ENCODE measurements at places on chromosomes 4 and X.

GRCh38 chr4:178917756-178918155, 1475.5 kb upstream of the AGA start:
- no peak for DNase-seq

DNA sequence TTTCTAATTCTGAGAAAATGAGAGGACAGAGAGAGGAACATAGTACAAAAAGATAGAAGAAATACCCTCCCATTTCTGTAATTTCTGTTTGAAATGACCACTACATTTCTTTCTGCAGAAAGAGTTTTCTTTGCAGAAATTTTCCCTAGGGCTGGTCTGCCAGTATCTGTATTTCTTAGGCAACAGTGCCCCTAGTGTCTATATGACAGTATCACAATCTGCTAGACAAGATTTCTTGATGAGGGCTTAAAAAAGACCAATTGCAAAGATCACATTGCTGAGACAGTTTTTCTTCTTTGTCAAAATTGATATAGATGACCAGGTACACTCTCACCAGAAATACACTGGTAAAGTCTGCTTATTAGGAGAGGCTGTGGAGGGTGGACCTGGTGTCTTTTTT, 81.0 kb upstream of the ZDHHC15 start:
- peak; percentile 19 for DNase-seq

DNA sequence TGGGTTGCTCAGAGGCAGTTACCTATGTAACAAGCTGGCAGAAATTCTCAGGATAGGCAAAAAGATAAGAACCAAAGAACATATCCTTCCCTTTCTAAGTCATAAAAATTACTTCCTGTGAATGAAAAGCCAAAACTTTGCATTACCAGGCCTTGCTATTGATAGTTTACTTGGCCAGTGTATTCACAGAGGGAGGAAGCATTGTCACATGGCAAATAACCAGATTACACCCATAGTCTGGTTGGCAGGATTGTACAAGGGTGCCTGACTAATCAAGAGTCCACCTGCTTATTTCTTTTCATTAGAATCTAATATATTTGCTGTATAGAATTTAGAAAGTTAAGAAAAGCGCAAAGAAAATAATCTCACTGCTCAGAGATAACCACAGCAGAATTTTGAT, 14.1 kb downstream of the XIAP start:
- DNase-seq: no peak

DNA sequence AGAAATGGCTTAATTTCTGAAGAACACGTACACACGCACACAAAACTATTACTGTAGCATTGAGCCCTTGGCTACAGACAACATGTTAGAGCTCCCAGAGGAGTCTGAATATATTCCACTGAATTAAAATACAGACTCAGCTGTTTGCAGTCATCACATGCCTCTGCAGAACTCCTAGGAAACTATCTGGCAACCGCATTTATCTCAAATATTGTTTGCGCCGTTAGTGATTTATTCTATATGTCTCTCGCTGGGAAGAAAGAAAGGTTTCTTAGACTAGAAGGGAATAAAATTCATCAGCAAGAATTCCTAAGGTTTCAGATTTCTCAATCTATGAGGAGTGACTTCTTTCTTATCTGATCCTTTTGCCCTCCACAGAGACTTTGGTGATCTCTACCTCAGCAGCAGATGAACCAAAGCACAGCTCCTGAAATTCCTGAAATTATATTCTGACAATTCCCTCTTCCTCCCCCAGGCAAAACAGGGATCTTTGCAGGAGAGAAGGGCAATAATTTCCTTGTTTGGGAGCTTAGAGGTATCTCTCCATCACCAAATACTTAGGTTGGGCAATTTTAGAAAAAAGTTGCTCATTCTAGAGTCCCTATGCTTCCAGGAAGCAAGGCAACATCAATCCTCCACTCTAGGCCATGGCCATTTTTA, 199.2 kb downstream of the APBB2 start:
- DNase-seq: peak; percentile 19

DNA sequence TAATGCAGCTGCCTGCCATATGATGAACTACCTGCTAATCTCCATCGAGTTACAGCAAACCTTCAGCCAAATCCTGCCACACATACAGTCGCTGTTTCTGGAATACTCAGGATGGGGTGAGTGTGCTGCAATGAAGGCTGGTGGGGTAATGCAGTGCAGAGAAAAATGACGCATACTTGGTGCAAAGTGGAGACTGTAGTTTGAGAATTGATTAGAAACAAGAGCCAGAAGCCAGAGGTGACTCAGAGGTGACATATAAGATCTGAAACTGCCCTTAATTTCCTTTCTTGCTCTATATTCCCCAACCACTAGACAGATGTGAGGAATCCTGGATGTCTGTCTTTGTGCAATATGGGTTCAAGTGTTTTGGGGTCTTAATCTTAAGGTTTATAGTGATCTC, 22.0 kb downstream of the C4orf54 start:
- DNase-seq: no peak

- no peak for DNase-seq
Observed at GRCh38 chrX:93322110-93322509, 351.3 kb downstream of the NAP1L3 start.

DNA sequence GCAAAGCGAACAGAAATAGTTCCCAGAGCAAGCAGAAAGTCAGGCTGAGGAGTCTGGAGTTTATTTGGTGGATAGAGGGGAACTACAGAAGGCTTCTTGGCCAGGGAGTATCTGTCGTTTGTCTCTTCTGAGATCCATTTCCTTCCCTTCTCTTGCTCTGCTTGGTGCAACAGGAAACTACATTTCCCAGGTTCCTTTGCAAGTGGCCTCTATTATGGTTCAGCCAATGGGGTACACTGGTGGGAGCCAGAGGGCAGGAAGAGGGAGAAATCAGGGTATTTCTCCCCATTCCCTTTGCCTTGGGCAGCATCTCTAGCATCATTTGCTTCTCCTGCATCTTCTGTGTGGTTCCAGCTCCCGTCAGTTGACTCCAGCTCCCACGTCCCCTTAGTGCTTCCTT, 142.1 kb downstream of the BCOR start:
- DNase-seq: no peak

DNA sequence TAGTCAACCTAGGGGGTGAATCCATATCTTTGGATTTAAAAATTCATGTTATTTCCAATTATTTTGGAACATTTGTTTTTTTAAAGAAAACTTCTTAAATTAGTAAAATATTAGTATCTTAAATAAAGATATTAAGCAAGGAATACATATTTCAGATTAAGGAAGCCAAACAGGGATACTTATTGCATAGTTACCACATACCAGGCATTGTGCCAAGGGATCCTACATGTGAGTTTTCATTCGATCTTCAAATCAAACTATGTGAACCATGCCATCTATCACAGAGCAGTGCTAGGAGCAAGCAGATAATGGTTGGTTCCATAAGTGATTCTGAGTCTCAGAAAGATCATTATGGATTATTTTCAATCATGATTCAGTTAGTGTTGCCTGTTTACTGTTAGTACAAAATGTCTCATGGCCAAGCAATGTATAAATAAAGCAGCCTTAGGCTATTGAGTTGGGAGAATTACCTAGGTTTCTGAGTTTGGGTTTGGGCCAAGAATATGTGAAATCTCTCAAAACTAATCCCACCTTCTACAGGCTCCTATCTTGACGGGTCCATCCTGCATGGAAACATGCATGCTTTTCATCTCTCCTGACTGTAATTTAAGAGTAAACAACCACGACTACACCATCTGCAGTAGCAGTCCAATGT, 176.7 kb downstream of the NPFFR2 start:
- no peak for DNase-seq

- no peak for DNase-seq
Observed at GRCh38 chr4:19631814-19632213, 619.9 kb upstream of the SLIT2 start.

- peak; percentile 57 for DNase-seq
Observed at GRCh38 chrX:11100281-11101035, 10.7 kb upstream of the HCCS start.

DNA sequence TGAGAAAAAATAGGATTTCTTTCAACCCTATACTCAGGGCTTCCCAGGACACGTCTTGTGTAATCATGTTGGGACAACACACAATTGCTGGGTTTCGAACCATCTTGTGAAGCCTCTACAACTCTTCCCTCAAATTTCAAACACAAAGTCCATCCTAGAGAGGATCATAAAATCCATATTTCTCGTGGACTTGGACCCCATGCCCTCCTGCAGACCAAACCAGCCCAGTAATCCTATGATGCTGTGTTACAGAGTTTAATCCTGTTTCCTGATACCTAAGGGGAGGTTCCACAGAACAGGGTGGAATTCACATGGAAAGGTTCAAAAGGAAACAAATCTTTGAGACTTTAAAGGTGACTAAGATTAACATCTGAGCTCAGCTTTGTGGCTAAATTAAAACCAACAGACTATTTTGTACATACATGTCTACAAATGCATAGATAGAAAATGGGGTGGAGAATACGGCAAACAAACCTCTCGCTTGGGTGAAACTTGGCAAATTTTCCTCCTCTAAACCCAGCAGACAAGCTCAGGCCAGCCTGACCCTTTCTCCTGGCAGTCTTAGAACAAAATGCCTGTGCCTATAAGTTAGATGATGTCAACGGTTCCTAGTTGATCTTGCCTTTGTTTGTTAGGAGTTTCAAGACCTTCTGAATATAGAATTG, 38.1 kb downstream of the EGFL6 start:
- DNase-seq: no peak

DNA sequence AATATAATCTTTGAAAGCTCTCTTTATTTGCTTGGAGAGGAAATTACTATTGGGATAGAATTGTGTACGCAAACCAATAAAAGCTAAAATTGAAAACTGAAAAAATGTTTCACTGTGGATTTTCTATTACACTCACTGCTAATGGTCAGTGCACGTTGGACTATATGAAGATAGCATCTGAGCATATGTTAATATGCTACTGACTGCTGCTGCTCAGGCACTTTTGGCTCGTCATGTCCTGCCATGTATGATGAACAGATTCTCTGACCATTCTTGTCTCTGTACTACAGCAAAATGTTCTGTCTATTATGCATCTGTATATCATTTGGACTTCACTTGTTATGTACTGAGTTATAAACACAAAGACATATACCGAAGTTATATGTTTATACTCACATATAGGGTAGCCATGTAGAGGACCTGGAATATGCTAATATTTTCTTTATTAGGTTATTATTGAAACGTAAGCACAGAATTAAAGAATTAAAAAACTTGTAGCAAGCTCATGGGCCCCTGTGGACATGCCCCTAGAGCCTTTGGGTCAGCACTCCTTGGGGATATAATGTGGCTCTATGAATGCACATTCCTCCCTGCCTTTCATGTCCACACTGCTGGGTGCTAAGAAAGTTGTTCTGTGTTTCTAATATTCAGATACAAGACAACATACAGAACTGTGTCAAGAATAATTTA, 120.8 kb downstream of the ANK2 start:
- DNase-seq: no peak

GRCh38 chrX:134173541-134174272, 63.3 kb upstream of the CCDC160 start:
- no peak for DNase-seq

GRCh38 chr4:140176735-140177134, 22.8 kb upstream of the MAML3 start:
- no peak for DNase-seq

- DNase-seq: no peak
Observed at GRCh38 chr4:179165862-179166261, 1723.6 kb upstream of the AGA start.

- DNase-seq: no peak
Observed at GRCh38 chr4:1363513-1363912, 16.5 kb downstream of the UVSSA start.

DNA sequence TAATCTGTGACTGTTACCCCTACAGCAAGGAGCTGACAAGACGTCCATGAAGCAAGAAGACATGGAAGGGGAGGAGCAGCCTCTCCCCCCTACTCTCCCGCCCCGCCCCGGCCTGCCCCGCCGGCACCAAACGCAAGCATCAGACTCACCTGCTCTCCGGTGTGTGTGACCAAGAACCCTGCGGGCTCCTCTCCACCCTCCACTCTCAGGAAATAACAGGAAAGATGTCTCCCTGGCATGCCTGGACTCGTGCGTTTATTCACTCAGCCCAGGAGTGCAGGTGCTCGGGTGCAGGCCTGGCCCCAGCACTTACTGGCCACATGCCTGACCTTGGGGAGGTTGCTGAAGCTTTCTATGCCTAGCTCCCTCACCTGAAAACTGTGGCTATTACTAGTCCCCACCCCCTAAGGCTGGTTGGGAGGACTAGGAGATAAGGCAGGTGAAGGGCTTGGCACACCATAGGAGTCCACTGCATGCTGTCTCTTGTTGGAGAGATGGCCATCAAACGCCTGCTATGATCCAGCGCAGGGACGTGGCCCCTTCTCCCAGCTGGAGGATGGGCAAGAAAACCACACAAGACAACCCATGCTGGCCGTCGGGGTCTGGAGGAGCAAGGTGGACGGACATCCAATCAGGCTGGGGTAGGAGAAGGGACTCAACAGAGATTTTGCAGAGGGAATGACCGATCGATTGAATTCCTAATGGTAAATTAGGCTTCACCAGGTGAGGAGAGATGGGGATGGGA, 34.9 kb upstream of the CLDN24 start:
- no peak for DNase-seq

DNA sequence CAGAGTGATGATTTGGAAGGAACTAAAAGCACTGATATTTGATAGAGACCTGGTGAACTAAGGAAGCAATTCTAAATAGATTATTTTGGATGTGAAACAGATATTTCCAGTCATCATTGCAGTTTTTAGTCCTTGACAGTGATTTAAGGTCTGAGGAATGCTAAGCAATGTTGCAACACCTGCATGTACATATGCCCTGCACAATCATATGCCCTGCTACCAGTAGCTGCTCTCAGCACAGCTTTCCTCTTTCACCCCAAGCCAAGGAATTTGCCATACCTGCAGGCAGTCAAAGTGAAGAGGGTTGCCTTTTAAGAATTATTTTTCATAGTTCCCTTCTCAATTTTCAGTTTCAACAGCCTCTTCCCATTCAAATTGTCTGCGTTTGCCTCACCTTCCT, 8.7 kb upstream of the FAM47A start:
- no peak for DNase-seq

DNA sequence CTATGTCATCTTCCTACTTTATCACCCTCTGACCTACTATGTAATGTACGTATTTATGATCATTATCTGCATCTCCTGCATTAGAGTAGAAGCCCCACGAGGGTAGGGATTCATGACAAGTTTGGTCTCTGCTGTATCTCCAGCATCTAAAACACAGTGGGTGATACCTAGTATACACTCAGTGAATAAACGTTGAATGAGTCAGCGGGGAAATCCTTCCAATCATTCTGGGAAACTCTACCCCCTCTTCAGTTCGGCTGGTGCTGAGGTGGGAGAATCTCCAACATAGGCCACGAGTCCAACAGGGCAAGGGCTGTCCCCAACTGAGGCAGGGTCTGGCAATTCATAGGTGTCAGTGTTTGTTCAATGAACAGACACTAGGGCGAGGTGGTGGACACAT, 74.4 kb upstream of the EFNB1 start:
- no peak for DNase-seq
